ENCODE measurements at places on chromosomes 7 and 10.

- DNase-seq: no peak
These were observed 178.1 kb downstream of the ADAM12 start for GRCh38 chr10:126210051-126210651.

DNA sequence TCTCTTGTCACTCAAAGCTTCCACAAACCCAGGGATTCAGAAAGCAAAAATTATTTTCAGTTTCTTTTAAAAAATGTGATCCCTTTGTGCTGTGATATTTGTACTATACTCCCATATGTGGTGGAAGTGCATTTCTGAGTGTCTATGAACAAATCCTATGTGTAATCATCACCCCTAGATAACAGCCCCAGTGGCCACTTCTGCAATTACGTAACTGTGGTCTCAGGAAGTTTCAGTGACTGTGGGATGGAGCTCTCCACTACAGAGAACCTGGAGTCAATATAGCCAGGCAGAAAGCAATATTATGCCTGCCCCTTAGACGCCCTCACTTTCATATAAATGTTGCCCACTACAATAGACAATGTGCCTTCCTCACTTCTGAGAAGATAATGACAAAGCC is 1101.7 kb upstream of the GHITM start:
- no peak for DNase-seq

DNA sequence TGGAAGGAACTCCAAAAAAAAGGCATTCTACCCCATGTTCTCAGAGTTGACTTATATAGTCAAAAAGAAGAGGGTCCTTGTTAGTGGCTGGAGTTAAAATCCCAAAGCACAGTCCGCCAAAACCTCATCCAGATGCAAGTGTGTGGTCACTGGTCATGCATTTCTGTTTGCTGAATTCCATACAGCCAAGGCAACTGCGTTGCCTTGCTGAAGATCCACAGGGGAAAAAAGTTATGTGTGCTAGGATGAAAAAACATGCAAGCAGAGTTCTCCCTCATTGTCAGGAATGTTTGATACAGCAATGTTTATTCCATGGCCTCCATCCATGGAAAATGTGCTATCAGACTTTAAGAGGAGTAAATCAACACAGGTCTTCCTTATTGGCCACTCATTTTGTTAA is 213.1 kb downstream of the CREB5 start:
- no peak for DNase-seq

- DNase-seq: no peak
These were observed 62.2 kb downstream of the LANCL2 start for GRCh38 chr7:55427342-55427741.

- no peak for DNase-seq
These were observed 155.9 kb downstream of the SEC23IP start for GRCh38 chr10:120048391-120048790.

GRCh38 chr7:121178869-121179497 is 149.8 kb upstream of the WNT16 start:
- DNase-seq: no peak

- no peak for DNase-seq
These were observed 519 bp downstream of the ITGB8 start for GRCh38 chr7:20330928-20331909.

DNA sequence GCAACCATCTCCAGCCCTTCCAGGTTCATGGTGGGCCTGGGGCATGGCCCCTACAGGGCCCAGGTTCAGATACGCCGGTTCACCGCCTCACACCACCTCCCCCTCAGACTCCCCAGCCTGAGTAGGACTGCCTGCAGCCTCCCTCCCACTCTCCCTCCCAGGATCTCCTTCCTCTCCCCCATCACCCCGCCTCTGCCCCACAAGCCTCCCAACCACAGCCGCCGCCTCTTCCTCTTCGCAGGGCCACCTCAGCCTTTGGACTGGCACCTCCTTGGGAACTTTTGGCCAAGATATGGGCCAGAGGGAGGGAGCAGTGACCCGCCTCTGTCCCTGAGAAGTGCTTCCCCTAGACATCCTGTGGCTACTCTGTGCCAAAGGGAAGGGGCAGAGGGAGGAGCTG is 9.3 kb downstream of the KCNIP2 start:
- DNase-seq: no peak

GRCh38 chr7:2837496-2837895 is 6.6 kb downstream of the GNA12 start:
- no peak for DNase-seq

- DNase-seq: no peak
These were observed 1.2 kb downstream of the ZNF212 start for GRCh38 chr7:149240637-149241036.

DNA sequence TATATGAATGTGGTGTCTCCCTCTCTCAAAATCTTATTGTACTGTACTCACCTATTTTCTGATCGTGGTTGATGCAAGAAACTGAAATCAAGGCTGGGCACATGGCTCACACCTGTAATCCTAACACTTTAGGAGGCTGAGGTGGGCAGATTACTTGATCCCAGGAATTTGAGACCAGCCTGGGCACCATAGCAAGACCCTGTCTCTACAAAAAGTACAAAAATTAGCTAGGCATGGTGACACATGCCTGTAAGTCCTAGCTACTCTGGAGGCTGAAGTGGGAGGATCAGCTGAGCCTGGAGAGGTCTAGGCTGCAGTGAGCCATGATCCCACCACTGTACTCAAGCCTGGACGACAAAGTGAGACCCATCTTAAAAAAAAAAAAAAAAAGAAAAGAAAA is 16.0 kb downstream of the MMRN2 start:
- DNase-seq: no peak

- DNase-seq: peak; percentile 51
These were observed 535 bp downstream of the BTRC start for GRCh38 chr10:101354328-101355071.

DNA sequence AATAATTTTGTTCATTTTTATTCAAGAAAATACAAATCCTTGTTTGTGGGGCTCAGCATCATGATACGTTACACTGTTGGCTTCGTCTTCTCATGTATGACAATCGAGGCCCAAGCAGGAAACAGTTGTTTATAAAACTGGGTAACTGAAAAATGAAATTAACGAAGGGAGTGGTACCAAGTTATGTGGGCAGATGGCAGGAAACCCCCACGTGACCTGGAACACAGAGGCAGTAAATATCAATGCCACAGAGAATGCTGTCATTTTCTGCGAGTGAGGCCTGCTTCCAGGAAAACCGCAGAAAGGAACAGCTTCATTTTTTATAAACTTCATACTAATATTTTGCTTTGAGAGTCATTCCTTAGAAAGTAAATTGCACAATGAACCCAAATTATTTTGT is 201.0 kb upstream of the ADARB2 start:
- DNase-seq: no peak

DNA sequence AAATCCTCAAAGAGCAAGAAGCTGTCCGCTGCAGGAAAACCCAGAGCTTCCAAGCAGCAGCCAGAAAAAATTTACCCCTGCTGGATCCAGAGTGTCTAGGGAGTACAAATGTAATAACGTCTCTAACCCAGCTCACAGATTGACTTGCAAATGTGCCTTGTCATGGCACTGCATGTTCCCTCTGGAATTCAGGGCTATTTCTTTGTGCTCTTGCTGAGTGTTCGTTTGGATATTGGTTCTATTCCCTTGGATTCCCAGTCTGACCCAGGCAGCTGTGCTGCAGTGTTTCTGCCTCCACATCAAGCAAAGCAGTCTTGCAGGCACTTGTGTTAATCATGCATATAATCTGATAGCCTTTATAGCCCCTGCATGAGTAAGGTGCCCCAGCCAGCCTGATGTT is 209.9 kb upstream of the GHITM start:
- no peak for DNase-seq

GRCh38 chr10:69434169-69434568 is 17.1 kb upstream of the TSPAN15 start:
- no peak for DNase-seq

DNA sequence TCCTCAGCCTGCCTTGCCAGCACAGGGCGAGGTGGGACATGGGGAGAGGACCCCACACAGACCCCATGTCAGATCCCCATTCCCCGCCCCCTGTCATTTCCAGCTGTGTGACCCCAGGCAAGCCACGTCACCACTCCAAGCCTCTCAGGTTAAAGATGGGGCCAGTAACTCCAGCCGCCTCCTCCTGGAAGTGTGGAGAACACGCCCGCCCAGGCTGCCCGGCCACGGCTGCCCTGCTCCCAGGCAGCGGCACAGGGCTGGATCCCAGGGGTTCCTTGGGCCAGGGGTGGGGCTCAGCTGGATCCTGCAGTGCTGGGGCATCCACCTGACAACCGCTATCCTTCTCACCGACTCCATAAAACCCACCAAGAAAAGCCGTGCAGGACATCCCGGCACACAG is 86.1 kb downstream of the PDGFA start:
- no peak for DNase-seq

- DNase-seq: no peak
These were observed 80.4 kb upstream of the TCERG1L start for GRCh38 chr10:131391936-131392335.

- no peak for DNase-seq
These were observed 128.9 kb downstream of the RGS10 start for GRCh38 chr10:119413471-119414080.

GRCh38 chr7:104410742-104411141 is 82.3 kb downstream of the LHFPL3 start:
- no peak for DNase-seq

- no peak for DNase-seq
These were observed 18.9 kb upstream of the BPGM start for GRCh38 chr7:134627775-134628153.

- no peak for DNase-seq
These were observed 3.1 kb downstream of the FUOM start for GRCh38 chr10:133354672-133355240.

GRCh38 chr10:34150103-34150502 is 665.0 kb downstream of the PARD3 start:
- no peak for DNase-seq

GRCh38 chr10:3542185-3542611 is 242.8 kb downstream of the KLF6 start:
- DNase-seq: no peak

- DNase-seq: no peak
These were observed 196.5 kb downstream of the PHF14 start for GRCh38 chr7:11170175-11170574.

DNA sequence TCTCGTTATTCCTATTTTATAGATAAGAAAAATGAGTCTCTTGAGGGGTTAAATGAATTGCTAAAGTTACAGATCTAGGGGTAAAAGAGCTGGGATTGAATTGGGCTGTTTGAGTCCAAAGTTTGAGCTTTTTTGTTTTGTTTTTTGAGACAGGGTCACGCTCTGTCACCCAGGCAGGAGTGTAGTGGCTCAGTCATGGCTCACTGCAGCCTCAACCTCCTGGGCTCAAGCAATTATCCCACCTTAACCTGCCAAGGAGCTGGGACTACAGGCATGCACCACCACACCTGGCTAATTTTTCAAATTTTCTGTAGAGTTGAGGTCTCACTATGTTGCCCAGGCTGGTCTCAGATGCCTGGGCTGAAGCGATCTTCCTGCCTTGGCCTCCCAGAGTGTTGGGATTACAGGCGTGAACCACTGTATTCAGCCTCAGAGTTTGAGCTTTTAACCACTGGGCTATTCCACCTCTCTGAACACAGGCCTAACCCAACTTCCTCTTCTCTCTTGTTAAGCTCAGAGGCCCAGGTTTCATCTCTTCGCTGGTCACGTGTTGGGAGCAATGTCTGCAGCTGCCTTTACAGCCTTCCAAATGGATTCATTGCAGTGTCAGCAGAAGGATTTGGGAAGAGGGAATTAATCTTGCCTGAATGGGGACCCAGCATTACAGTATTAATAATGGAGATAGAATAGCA is 8.0 kb downstream of the SUFU start:
- no peak for DNase-seq

DNA sequence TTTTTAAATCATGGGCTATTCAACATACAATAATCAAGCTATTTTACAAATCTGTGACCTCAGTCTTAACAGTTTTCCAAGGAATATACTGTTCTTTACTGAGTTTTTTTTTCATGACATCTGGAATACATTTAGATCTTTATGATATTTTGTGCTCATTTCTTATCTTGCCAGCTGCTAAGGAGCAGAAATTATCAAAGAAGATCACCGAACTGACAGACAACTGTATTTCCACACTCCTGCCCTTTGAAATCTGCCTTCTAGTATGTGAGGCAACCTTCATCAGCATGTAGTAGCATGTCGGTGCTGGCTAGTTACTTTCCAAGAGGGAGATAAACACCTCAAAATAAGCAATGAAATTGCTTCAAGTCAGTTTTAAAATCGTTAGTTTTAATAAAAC is 66.4 kb downstream of the NHLRC2 start:
- DNase-seq: no peak

- DNase-seq: no peak
These were observed 54.0 kb downstream of the SHOC2 start for GRCh38 chr10:110973400-110973799.

GRCh38 chr10:6748029-6748428 is 168.0 kb upstream of the PRKCQ start:
- no peak for DNase-seq

DNA sequence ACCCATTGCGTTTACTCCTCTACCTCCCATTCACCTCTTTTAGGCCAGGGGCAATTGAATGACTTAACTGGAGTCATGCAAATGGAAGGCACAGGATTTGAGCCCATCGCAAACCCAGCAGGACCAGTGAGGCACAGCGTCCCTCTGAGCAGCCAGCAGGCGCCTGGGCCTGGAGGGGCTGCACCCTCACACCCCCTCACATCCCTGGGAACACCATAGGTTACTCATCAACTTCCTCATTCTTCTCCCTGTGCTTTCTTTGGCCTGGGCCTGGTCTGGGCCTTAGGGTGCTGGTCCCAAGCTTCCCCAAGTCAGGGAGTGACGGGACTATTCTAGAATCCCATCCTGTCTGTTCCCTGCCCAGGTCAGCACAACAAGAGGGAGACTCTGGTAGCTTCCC is 169.4 kb upstream of the EEPD1 start:
- no peak for DNase-seq

DNA sequence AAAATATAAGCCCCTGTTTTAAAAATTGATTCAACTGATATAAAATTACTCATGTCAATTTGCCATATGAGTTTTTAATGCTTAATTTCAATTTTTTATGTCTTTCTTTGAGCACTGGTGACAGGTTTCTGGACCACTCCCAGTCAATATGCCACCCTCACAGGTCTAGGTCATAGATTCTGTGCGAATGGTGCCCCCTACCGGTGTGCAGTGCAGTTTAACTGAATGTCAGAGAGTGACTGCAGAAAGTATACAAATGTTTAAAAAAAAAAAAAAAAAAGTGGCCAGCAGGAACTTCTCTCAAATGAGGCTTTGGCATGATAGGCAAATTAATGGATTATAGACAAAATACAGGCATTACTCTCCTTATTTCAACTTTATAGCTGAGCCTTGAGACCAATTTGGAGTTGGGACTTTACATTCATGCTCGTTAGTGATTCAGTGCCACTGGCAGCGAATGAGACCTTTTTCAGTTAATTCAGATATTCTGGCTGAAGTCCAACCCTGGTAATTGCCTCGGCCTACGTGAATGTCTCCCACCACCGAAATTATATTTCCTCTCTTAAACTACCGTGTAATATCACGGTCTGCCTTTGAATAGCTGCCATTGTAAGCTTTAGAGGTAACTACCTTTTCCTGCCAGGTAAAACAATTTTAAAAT is 427.6 kb downstream of the PHTF2 start:
- DNase-seq: no peak

GRCh38 chr10:25502453-25502852 is 327.7 kb downstream of the GPR158 start:
- DNase-seq: no peak
